ENCODE measurements at places on chromosomes 3 and 15. TPM values are rescaled to one million over a fixed set of nuclear protein-coding genes. Genes with fewer than 3 reads are reported as not detected.

GRCh38 chr3:184786280-184786941 lies 25.6 kb upstream of the VPS8 start:
- DNase-seq = no peak

GRCh38 chr3:189349772-189350171 lies 178.0 kb downstream of the TPRG1 start:
- no peak for DNase-seq

- no peak for DNase-seq
These were observed 147.5 kb upstream of the SOX2 start for GRCh38 chr3:181564222-181564621.

- DNase-seq = no peak
These were observed 42.4 kb upstream of the TLE3 start for GRCh38 chr15:70140025-70140542.

DNA sequence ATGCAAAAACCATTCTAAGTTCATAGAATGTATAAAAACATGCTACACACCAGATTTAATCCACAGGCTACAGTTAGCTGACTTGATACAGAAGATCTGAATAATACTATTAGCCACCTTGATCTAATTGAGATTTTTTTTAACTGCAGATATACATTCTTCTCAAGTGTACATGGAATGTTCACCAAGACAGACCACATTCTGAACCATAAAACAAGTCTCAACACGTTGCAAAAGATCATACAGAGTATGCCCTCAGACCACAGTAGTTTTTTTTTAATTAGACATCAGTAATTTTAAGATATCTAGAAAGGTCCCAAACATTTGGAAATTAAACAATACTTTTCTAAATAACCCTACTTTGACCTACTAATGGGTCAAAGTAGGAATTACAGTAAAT lies 83.3 kb downstream of the FGF7 start:
- DNase-seq = no peak

DNA sequence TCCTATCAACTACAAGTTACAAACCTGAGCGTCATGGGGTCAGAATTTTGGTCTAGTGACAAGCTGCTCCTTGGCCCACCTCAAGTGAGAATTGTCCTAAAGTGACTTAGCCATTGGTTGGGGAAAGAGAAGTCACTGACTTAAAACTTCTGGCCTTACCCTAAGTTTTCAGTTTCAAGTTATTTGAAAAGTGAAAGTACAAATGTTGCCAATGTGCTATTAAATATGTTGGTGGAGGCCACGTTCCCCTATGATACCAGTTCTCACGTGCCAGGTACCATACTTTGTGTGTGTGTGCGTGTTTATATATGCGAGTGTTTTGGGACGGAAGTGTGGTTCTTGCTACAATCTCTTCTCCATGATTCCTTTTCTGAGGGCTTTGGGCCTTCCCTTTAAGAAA lies 22.6 kb upstream of the RASGRP1 start:
- no peak for DNase-seq

Gene SCAANT1
- total RNA-seq = not detected

All from activated T-cell treated with anti-CD3 and anti-CD28 coated beads, Interleukin-2, amount 50 U/mL, for 4 hours (primary cell).